Fibroblast of pulmonary artery (primary cell): ENCODE measurements at places on chromosomes 3 and 15.

- peak; percentile 33 for DNase-seq
Observed at GRCh38 chr3:114697401-114697800, 403.6 kb downstream of the TIGIT start.

DNA sequence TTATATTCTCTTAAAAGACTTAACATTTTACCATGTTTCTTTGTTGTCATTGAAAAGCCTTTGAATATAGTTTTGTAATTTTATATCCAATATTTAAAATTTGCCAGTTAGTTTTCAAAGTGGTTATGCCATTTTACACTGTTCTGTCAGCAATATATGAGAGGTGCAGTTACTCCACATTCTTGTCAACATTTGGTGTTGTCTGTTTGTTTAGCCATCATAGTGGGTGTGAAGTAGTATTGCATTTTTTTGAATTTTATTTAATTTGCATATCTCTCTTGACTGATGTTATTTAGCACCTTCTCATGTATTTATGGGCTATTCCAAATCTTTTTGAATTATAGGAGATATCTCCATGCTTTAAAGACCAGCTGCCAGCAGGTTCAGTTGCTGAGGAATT, 40.4 kb downstream of the LRRC28 start:
- DNase-seq, result no peak

DNA sequence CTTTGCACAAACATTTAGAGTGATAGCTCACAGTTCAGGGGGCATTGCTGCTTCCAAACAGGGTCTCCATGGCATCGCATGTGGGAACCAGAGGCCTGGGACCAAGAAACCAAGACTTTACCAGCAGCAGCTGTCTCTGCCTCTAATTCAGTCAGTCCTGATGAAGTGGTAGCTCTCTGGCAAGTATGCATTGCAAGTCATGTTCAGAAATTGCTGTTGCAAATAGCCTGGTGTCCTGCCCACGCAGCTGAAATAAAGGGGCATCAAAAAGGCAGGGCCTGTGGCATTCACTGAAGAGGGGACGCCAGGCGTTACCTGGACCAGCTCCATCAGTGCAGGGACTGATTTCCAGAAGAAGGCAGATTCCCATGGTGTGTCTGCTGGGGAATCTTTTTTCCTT, 121.3 kb downstream of the CD47 start:
- DNase-seq, result no peak

GRCh38 chr15:98952381-98952803, 55.2 kb downstream of the PGPEP1L start:
- no peak for DNase-seq

DNA sequence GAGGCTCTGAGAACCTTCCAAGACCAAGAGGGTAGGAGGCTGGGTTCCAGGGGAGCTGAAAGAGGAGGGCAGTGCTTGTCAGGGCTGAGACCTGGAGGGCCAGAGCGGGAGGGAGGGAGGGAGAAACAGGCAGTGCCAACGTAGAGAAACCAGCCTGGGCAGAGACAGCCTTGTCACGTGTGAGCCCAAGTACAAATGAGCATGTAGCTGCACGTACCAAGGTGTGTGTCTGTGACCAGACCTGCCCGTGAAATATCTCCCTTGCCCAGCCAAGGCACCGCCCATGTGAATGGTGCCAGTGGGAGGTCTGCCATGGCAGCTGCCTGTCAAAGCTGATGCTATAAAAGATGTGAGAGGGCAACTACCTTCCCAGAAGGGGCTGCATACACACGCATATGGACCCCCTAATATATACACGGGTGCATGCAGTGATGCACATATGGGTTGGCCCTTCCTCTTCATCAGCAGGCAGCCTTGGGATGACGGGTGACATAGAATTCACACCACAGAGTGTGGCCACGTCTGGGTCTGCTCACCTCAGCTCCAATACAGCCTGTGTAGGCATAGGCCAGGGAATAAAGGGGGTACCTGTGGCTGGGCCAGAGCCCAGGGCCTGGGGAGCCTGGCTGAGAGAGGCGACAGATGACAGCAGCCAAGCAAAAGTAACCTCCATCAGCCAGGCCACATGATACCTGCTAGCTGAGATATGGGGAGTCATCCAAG, 7.8 kb upstream of the CTDSPL start:
- DNase-seq, result no peak

GRCh38 chr3:192130534-192131132, 596.7 kb downstream of the FGF12 start:
- peak; percentile 36 for DNase-seq

DNA sequence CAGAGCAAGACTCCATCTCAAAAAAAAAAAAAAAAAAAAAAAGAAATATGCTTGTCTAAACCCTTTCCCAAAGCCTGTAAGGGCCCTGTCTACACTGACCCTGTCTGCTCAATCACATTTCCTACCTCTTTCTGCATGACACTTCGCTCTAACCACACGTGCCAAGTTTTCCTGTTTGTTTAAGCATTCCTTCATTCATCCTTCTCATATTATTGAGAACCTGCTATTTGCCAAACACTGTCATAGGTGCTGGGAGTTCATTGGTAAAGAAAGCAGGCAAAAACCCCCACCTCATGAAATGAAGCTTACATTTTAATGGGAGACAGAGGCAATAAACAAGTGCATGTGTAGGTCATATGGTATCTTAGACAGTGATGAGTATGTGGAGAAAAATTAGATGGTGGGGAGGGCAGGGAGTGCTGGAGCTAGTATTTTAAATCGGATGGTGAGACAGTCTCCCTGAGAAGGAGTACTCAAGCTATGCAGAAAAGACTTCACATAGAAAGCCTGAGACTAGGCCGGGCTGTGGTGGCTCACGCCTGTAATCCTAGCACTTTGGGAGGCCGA, 48.0 kb downstream of the B3GNT5 start:
- DNase-seq, result no peak
